GM04503 (cell line): ENCODE measurements at places on chromosomes 13 and 19.
A peak's percentile ranks its signal among the peaks of the same experiment; 100 is the strongest.

DNA sequence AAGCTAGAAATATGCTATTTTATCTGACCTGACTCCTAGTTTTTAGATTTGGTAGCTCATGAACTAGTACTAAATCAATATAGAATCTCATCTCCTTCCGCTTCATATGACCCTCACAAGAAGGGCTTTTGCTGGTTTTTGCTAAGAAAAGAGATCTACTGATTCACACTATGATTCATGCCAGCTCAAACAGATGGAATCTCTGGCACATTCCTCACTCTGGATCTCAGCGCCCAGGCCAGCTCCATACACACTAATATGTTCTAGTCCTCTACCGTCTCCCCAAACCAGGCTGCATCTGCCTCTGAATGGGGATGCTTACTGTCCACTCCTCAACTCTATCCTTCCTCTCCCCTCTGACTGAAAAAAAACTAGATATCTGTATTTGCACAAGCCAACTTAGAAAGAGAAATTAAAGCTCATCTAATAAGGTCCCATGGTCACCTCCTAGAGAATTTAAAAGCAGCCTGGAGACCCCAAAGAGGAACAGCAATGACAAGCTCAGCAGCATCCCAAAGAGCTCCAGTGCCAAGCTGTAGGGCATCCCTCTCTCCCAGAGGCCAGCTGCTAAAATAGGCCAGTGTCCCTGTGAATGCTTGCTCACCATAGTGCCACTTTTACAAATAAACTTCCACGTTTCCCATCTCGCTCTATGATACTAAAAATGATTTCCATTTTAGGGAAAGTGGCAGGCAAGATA lies 74.9 kb downstream of the LHFPL6 start:
- DNase-seq: peak; percentile 78

DNA sequence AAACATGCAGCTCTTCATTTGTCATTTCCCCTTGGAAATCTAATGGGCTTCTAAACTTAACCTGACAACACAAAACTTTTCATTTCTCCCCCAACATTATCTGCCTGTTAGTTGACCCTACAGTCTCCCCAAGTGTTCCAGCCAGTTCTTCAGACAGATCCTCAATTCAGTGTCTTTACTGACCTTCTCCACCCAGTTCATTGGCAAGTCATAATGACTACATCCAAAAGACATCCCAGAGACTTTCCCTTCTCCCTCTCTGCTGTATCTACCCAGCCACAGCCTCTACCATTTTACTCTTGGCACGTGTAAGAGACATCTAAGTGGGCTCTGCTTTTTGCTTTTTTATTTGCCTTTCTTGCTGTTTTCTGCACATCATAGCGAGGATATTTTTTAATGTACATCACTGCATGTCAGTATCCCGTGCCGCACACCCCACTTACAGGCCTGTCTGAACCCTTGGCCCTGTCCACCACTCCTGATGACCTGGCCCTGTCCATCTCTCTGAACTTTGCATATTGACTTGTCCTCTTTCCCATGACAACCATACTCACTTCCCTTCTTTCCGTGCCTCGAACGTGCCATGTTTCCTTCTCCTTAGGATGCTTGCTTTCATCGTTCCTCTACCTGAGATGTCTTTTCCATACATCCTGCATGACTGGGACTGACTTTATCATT lies 391.9 kb downstream of the IRS2 start:
- no peak for DNase-seq

GRCh38 chr13:94996445-94996844 lies 284.1 kb upstream of the SOX21 start:
- DNase-seq: no peak

GRCh38 chr13:42740753-42741152 lies 40.6 kb upstream of the FAM216B start:
- no peak for DNase-seq

DNA sequence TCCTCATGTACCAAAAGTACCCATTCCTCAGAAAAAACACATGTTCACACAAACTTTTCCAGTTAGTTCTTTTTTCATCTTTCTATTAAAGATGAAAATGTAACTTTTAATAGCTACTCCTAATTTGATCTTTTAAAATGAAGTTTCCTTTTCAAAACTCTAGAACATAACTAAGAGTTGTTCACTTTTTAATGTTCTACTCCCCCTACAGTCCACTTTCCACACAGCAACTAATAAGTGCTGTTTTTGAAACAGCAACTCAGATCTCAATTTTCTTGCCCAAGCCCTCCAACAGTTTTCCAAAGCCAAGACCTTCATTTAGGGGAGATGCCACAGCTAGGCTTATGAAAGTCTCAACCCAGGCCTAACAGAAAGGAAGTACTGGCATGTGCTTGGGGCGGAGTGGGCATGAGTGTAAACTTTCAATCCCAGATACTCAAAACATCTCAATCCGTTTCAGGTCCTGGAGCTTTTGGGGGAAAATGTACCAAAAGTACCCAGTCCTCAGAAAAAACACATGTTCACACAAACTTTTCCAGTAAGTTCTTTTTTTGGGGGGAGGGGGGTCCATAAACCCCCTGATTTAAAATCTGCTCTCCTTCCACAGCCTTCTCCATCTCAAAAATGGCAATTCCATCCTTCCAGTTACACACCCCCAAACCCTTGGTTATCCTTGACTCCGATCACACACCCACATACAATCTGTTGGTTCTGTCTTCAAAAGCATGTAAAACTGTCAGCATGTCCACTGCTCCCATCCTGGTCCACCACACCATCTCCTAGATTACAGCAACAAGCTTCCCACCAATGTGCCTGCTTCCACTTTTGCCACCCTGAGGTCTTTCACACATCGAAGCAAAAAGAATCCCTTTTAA lies 2.0 kb downstream of the FBL start:
- DNase-seq: no peak

GRCh38 chr13:51342706-51343105 lies 3.2 kb downstream of the SERPINE3 start:
- DNase-seq: peak; percentile 41

- no peak for DNase-seq
Measured at GRCh38 chr13:34764246-34764645, 177.8 kb upstream of the NBEA start.

DNA sequence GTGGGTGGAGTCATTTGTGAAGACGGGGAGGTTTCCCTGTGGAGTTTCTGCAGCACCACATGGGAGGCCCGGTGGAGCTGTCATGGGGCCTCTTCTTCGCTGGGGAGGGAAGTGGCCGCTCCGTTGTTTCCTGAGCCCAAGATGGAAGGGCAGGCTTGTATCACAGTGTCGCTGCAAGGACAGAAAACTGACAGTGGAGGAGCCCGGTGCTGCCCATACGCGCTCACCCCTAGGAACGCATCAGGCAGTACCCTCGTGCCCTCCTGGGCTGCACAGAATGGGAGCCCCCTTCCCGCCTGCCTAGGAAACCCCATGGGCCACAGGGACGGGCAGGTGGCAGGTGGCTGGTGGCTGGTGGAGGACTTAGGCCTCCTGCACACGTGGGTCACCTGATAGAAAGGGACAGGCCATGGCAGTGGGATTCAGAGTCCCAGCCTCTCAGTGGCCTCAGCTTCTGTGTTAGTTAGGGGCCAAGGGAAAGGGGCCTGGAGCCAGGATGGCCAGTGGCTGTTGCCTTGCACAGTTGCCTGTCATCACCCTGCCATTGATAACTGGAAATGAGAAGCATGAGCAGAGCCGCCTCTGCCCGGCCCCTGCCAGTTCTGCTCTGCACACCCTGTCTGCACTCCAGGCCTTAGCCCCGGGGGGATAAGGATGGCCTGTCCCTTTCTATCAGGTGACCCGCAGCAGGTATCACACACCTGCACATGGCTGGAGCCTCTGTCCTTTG lies 7.6 kb downstream of the COL4A2 start:
- no peak for DNase-seq

GRCh38 chr13:31631746-31632145 lies 107.6 kb upstream of the RXFP2 start:
- DNase-seq: no peak

- no peak for DNase-seq
Measured at GRCh38 chr13:53121919-53122318, 93.3 kb downstream of the OLFM4 start.

DNA sequence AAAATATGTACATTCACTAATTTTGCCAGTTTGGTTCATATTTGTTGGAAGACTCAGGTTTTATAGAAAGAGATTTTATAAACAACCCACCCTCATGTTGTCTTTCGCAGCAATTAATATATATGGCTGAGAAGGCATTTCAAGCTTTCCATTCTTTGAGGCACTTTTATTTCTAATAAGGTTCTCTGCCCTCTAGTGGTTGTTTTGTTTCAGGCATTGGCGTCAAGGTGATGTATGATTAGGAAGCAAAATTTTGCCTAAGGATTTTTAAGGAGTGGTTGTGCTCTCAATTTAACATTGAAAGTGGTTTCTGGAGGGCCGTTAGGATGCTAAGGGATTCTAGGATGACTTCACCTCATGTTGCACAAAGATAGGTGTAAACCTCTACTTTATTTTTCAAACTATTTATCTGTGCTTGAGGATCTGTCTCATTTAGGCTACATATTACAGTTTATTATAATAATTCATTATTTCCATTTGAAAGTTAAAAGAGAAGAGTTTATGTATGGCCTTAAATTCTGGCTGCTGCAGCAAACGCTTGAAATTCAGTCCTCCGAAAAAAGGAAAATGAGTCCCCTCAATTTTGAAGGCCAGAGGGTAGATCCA lies 35.9 kb downstream of the OXGR1 start:
- DNase-seq: no peak

GRCh38 chr13:59750860-59751259 lies 412.9 kb downstream of the DIAPH3 start:
- DNase-seq: peak; percentile 51

DNA sequence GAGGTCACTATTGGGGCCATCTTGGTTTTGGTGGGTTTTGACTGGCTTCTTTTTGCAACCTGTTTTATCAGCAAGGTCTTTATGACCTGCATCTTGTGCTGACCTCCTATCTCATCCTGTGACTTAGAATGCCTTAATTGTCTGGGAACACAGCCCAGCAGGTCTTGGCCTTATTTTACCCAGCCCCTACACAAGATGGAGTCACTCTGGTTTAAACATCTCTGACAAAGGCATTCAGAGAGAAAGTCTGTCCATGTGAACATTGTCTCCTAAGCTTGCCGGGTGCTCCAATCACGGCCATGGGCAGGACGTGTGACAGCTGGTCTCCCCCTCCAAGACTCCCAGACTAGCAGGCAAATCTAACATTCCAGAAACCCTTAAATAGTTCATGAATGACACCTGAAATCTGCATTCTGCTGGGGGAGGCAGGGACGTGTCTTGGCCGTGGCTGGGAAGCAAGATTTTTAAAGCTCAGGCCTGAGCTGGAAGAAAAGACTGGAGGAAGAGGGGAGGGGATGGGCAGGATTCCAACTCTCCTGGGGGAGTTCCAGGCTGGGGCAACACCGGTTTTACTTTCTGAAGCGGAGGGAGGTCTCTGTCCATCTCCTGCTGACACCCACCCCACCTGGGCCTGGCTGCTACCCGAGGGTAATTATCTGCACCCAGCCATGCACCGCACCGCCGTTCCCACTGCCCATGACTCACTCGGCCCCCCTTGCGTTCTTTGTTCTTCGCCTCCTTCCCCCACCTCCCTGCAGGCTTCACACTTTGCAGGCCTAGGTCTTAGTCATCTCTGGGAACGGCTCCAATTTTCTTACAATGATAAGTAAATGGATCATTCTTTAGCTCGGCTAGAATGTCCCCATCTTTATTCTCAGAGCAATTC lies 11.6 kb upstream of the OR1M1 start:
- peak; percentile 34 for DNase-seq

GRCh38 chr13:71149046-71149445 lies 718.0 kb downstream of the DACH1 start:
- no peak for DNase-seq

GRCh38 chr13:36420437-36420891 lies 11.8 kb upstream of the CCNA1 start:
- DNase-seq: peak; percentile 11

- no peak for DNase-seq
Measured at GRCh38 chr19:2288338-2288817, 6.4 kb upstream of the PEAK3 start.

- no peak for DNase-seq
Measured at GRCh38 chr13:22106058-22106457, 435.2 kb downstream of the FGF9 start.

- DNase-seq: no peak
Measured at GRCh38 chr13:112836940-112837339, 132.1 kb upstream of the MCF2L start.

DNA sequence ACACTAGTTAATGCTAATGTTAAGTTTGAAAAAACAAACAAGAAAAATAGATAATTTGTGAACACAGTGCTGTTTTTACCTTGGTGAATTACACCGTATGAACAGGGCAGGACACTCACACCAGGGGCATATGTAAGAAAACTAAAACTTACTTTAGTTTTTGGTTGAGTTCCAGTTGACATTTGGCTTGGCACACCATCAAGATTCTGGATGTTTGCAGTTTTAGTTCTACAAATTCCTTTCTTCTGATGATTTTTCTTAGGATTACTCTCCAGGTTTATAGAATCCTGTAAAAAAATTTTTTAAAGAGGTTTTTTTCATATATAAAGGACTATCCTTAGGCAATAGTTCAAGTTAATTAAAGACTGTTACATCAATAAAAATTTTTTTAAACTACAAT lies 238.5 kb upstream of the STARD13 start:
- DNase-seq: peak; percentile 72

DNA sequence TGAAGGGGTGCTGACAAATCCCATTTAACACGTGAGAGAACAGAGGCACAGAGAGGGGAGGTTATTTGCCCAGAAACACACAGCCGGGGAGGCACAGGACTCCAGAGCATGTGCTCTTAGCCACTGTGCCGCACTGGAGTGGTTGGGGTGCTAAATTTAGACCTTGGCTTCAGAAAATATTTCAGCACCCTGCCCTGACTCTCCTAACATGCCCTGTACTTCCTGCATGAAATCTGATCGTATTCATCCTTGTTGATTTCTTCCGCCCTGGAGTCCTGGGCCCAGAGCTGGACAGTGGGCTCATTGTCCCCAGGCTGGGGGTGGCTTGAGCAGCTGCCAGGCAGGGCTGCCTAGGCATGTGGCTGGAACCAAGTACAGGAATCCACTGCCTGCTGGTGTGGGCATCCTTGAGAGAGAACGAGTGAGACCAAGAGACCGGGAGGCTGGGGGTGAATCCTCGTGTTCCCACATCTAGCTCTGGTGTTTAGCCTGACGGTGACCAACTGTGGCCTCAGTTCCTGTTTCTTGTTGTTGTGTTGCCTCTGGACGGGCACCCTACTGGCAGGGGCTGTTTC lies 5.3 kb downstream of the SLC27A1 start:
- peak; percentile 53 for DNase-seq

- DNase-seq: no peak
Measured at GRCh38 chr13:111856571-111856970, 210.4 kb upstream of the SOX1 start.

GRCh38 chr19:47022140-47022536 lies 2.5 kb downstream of the NPAS1 start:
- no peak for DNase-seq

DNA sequence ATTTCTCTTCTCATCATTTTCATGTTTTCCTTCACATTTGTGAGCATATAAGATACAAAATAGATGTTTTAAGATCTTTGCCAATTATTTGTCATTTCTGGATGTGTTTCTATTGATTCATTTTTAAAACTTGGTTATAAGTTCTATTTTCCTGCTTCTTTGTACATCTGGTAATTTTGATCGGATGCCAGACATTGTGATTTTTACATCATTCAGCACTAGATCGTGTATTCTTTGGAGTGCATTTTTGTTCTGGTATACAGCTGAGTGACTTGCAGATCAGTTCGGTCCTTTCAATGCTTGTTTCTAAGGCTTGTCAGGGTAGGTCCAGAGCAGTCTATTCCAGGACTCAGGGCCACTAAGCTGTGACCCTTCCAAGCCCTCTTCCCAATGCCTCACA lies 198.2 kb downstream of the KLF12 start:
- DNase-seq: no peak

- DNase-seq: no peak
Measured at GRCh38 chr19:33612928-33613619, 8.7 kb upstream of the CHST8 start.

- DNase-seq: no peak
Measured at GRCh38 chr19:19152668-19153384, 14.5 kb upstream of the TMEM161A start.
